ENCODE measurements at places on chromosomes 3 and 15. TPM values are rescaled to one million over a fixed set of nuclear protein-coding genes. Genes with fewer than 3 reads are reported as not detected.

ECE2 gene
- total RNA-seq = not detected

CACNA1D gene
- not detected for total RNA-seq

COLQ gene
- 0.05 TPM for total RNA-seq

SST gene
- total RNA-seq = not detected

RSRC1 gene
- 18.3 TPM for total RNA-seq

PLAAT1 gene
- total RNA-seq = 5.2 TPM

LRRC31 gene
- not detected for total RNA-seq
